Left ventricle myocardium inferior (tissue), 1 donor: ENCODE measurements at places on chromosomes 6 and 20.

GRCh38 chr20:33915726-33916331, 77.9 kb upstream of the RALY start:
- DNase-seq = peak; percentile 18

- no peak for DNase-seq
Observed at GRCh38 chr20:57006411-57007170, 259.9 kb downstream of the BMP7 start.

GRCh38 chr20:2006452-2007361, 12.8 kb upstream of the PDYN start:
- DNase-seq = no peak

- DNase-seq = no peak
Observed at GRCh38 chr6:122246906-122247658, 152.4 kb upstream of the HSF2 start.

DNA sequence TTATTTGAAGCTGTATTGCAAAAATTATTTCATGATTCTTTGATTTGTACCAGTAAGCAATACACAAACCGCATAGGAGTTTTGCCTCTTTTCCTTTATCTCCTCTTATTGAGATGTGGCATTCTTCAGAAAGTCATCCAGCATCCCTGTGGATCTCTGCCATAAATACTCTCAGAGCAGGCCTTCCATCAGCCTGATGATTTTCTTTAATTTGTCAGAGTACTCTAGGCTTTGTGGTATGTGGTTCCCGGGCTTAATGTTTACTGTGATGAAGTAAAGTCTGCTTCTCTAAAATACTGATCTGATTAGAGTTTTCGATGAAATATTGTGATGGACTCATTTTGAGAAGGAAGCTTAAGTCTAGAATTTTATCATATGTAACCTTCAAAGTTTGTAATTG, 31.1 kb upstream of the SLC35D3 start:
- no peak for DNase-seq

- no peak for DNase-seq
Observed at GRCh38 chr6:142395768-142396231, 94.0 kb downstream of the ADGRG6 start.

DNA sequence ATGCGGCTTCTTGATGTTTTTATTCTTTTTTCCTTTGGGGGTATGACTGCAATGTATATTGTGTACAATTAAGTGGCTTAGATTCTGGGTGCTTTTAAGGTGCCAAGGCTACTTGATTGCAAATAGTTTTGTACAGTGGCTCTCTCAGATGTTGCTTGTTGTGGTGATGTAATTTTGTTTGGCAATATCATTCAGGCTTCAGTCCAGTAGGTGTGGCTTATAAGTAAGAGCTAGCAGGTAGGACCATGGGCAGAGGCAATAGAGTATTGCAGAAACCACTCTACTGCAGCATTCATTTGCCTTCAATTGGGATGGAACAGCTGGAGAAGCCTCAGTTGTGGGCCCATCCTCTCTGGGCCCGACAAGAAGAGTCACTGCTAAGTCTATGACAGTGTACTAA, 407.9 kb upstream of the MAN1A1 start:
- no peak for DNase-seq

DNA sequence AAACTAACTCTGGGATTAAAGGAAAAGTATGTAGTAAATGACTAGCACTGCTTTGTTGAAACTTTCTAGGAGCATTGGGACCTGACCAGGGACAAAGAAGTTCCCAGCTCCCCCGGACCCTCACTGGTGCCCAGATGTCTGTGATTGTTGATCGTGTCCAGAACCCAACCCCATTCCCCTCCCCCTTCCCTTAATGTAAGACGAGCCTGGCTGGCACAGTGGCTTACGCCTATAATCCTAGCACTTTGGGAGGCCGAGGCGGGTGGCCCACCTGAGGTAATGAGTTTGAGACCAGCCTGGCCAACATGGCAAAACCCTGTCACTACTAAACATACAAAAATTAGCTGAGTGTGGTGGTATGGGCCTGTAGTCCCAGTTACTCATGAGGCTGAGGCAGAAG, 750.3 kb downstream of the CBLN4 start:
- DNase-seq = no peak

DNA sequence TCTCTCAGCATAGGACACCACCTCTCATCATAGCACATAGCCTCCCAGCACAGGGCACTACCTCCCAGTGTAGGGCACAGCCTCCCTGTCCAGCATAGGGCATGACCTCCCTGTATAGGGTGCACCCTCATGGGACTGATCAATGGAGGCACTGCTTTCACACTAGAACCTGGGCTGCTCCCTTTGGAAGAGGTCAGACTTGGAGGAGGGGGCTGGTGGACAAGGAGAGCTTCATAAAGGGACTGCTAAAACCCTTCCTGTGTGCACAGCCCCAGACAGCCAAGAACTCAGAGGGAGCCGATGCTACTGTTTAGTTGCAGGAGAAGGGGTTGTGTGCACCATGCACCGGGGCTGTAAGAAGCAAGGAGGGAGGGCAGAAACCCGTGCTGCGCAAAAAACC, 21.9 kb upstream of the CST4 start:
- no peak for DNase-seq

GRCh38 chr6:137970368-137970767, 103.3 kb downstream of the TNFAIP3 start:
- no peak for DNase-seq

GRCh38 chr6:148760258-148760534, 13.4 kb downstream of the UST start:
- DNase-seq = no peak

DNA sequence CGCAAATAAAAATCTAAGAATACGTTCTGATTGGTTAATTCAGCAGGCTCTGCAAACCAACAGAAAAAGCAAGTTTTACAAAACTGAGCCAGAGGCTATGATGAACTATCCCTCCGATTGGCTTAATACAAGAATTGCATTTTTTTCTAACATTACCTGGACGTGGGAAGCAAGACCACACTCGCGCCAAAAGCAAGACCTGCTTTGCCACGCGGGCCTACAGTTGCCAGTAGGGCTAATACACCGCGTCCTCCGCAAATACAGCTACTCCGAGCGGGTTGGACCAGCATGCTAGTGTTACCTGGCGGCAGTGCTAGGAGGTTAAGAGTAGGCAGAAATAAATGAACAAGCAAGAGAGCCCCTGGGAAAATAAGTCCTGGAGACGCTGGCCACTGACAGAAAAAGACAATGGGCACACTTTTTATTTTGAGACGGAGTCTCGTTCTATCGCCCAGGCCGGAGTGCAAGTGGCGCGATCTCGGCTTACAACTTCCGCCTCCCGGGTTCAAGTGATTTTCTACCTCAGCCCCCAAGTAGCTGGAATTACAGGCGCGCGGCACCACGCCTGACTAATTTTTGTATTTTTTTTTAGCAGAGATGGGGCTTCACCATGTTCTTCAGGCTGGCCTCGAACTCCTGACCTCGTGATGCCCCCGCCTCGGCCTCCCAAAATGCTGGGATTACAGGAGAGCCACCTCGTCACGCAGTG, 131.9 kb upstream of the BTN3A2 start:
- DNase-seq = no peak

- no peak for DNase-seq
Observed at GRCh38 chr6:141969201-141969600, 163.5 kb upstream of the GJE1 start.

- no peak for DNase-seq
Observed at GRCh38 chr20:4159765-4160490, 144.6 kb upstream of the RNF24 start.

- no peak for DNase-seq
Observed at GRCh38 chr6:81950877-81951276, 198.4 kb upstream of the TENT5A start.

DNA sequence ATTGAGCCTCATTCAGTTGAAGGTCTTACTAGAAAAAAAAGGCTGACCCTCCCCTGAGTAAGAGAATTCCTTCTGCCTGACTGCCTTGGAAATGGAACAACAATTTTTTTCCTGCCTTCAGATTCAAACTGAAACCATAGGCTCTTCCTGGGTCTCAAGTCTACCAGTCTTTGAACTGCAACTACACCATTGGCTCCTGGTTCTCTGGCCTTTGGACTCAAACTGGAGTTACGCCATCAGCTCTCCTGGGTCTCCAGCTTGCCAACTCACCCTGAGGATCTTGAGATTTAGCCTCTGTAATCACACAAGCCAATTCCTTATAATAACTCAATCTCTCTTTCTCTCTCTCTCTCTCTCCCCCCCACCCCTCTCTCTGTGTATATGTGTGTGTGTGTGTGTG, 36.0 kb upstream of the SNX9 start:
- no peak for DNase-seq

DNA sequence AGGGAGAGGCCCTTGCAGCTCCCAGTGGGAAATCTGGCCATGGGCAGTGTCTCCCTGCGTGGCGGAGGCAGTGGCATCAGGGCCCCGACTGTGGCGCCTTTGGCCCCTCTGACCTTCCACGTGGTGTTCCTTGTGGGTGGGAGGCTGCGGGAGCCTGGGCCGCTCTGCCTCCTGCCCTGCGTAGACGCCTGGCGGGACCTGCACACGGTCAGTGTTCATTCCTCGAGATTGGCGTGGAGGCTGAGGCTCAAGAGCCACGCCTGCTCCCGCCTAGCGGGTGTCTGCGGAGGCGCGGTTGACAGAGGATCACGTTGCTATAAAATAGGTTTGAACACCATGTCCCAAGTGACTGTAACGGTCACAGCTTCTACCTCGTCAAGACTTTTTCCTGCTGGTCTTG, 14.0 kb downstream of the COL9A3 start:
- DNase-seq = no peak

- DNase-seq = no peak
Observed at GRCh38 chr20:46304361-46304760, 3.9 kb downstream of the CDH22 start.

DNA sequence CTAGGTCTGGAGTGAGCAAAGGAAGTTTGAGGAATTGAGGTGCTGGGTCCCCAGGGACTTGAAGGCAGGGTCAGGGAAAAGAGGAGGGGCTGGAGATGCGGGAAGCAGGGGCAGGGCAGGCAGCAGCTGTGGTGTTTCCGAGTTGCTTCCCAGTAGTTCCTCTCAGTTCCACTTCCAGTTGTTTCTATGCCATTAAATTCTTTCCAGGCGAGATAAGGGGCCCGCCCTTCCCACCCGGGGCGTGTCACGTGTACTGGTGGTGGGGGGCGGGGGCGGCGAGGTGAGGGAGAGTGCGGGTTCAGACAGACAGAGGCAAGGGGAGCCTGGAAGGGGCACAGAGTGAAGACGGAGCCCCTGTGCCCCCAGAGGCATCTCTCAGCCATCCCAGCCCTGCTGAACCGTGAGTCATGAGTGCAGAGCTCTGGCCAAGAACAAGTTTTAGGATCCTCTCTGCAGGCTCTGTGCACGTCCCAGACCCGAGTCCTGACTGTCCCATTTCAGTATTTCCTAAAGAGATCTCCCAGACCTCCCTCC, 977 bp downstream of the TNXB start:
- peak; percentile 80 for DNase-seq

GRCh38 chr6:38499529-38500096, 140.1 kb downstream of the BTBD9 start:
- DNase-seq = no peak

GRCh38 chr20:25685276-25686080, 11.2 kb downstream of the ZNF337 start:
- no peak for DNase-seq

DNA sequence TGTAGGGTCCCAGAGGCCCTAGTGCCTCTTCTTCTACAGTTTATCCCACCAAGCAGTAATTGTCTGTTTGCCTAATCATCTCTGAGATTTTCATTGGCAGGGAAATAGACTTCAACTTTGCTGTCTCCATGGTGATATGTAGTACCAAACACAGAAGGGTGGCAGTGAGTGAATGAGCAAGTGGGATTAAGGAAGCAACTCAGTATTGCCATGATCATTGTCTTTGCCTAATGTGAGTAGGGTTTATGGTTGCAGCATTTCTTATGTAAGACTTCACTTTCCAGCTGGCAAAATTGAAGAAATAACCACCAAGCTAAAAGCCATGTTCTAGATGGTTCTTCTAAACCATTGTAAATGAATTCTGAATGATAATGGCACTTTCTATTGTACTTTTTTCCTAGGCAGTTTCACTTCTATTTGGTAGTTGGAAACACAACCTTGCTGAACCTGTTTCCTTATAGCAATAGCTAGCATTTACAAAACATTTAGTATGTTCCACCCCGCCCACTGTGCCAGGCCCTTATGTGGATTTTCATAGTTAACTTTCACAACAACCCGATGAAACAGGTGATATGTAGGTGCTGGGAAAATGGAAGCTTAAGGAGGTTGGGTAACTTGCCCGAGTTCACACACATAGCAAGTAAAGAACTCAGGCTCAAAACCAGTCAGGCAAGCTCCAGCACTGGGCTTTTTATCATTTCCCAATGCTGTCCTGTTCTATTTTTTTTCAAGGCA, 32.0 kb downstream of the ZC2HC1B start:
- DNase-seq = no peak

- no peak for DNase-seq
Observed at GRCh38 chr6:125550892-125551291, 198.5 kb upstream of the HEY2 start.

DNA sequence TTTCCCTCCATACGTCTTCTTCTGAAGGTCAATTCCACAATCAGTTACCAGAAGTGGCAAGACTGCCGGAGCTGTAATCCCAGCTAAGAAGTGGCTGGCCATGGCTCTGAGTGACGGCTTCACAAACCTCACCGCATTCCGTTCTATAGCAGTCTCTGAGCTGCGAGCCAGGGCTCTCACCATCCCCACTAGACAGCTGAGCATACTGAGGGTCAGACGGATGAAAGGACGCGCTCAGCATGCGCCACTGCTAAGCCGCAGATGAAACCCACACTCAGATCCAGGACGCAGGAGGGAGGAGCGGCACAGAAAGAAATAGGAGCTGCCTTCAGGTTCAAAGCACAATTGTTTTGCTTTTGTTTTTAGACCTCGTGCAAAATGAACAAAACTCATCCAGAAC, 97.9 kb downstream of the ANKRD60 start:
- DNase-seq = no peak

DNA sequence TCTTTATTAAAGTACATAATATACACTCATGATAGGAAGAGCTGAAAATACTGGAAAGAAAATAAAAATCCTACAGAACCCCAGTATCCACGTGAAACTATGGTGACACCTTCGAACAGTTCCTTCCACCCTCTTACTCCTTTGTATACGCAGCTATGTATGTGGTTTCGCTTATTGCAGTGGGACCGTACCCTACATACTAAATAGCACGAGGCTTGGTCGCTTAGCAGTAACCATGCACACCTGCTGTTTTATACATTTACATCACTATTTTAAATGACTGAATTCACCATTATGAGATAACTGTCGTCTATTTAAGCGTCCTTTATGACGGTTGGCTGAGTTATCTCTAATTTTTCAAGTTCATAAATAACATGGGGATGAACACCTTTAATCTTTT, 400.1 kb downstream of the CDH4 start:
- DNase-seq = no peak
